Panc1 (cell line): ENCODE measurements at places on chromosomes 13 and 19.

DNA sequence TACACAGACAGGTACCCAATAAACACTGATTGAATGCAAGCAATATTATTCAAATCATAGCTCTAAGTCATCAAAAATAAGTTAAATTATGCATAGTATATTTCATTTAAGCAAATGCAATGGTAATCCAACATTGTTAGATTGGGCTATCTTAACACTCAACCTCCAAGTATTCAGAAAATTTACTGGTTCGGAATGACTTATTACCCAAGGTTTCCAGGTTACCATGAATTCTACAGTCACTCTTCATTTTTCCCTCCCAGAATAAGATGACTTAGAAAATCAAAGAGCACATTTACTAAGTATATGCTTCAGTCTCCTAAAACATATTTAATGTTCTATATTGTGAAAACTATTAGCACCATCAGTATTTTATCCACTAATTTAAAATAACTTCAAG is 6.0 kb downstream of the UBL3 start:
- DNase-seq, result no peak

DNA sequence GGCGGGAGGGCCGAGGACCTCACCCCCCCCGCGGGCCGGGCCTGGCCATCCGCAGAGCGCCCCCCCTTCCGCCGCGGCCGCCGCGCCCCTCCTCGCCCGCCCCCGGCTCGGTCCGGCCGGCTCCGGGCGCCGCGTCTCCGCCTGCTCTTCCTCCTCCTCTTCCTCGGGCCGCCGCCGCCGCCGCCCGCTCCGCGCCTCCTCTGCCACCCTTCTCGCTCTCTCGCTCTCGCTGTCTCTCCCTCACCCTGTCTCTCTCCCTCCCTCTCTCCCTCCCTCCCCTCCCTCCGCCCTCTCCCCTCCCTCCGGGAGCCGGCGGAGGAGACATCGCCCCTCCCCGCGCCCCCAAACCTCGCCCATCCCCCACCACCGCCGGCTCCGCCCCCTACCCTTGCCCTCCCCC is at the start of gene SHANK1:
Gene SHANK1 (minus strand): TSS at position 237 of the 400 bp plus-strand sequence. CDS start 2,883 bp downstream, outside the sequence.
- no peak for DNase-seq

GRCh38 chr13:113552786-113553434 is 31.6 kb upstream of the TFDP1 start:
- no peak for DNase-seq

DNA sequence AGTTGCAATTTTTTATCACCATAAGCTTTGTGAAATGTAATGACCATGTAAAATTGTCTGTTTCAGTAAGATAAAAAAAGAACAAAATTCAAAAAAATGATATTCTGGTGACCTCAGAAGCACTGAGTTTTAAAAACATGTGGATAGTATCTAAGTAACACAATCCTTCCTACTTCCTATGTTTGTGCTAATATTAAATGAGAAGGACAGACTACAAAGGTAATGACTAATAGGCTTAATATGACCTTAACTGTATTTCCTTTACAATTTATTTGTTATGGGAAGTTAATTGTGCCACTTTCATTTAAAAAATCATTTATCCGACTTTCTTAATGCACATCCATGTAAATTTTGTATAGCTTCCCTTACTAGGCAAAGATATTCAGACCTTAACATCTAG is 1030.4 kb upstream of the ATXN8OS start:
- no peak for DNase-seq

DNA sequence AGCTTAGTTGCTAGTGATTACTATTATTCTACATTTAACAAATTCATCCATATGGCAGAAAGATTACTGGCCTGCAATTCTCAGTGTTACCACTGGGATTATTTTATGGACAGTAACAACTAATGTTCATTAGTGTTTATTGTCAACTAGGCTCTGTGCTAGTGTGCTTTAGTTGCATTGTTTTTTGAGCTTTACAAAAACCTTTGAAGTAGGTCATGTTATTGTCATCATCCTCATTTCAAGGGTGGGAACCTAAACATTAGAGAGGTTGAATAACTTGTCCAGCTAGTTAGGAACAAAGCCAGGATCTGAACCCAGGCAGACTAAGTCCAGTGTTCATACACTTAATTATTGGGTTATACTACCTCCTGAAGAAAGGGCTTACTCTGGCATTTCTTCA is 27.8 kb upstream of the TDRD3 start:
- DNase-seq, result no peak

- no peak for DNase-seq
These were observed 54.2 kb upstream of the ABCC4 start for GRCh38 chr13:95355494-95355893.

DNA sequence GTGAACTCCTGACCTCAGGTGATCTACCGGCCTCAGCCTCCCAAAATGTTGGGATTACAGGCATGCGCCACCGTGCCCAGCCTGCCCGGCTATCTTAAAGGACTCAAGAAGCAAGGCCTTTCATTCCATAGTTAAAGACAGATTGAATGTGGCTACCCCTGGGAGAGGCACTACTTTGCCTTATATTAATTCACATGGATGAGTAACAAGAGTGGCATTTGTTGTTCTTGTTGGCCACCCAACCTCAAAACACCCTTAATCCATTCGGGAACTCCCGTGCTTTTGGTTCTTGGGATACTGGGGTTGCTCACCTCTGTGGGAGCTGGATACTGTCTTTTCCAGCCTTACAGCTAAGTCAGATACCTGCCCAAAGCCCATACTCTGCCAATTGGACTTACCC is 34.4 kb upstream of the ABCC4 start:
- no peak for DNase-seq

- no peak for DNase-seq
These were observed 396.9 kb upstream of the SLITRK1 start for GRCh38 chr13:84279166-84279565.

GRCh38 chr13:59951011-59951410 is 212.7 kb downstream of the DIAPH3 start:
- no peak for DNase-seq

DNA sequence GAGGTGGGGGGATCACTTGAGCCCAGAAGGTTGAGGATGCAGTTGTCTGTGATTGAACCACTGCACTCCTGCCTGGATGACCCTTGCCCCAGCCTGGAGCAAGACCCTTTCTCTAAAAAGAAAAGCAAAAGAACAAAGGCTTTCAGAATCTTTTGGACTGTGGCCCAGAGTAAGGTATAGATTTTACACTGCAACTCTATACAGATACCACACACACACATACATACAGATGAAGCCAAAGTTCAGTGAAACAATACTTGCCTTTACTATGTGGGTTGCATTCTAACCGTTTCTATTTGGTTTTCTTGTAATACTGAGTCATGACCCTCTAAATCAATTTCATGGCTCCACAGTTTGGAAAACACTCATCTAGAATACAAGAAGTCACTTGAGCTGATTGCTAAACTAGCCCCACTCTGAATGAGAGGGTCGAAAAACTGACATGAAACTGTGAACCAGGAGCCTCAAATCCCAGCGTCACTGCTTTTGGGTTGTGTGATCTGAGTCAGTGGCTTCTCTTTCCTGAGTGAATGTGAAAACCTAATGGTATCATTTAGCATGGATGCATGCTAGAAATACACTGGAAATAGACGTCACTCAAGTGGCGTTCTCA is 756.1 kb downstream of the UQCRFS1 start:
- DNase-seq, result no peak

GRCh38 chr19:36149673-36150406 is 2.4 kb downstream of the COX7A1 start:
- DNase-seq, result no peak

DNA sequence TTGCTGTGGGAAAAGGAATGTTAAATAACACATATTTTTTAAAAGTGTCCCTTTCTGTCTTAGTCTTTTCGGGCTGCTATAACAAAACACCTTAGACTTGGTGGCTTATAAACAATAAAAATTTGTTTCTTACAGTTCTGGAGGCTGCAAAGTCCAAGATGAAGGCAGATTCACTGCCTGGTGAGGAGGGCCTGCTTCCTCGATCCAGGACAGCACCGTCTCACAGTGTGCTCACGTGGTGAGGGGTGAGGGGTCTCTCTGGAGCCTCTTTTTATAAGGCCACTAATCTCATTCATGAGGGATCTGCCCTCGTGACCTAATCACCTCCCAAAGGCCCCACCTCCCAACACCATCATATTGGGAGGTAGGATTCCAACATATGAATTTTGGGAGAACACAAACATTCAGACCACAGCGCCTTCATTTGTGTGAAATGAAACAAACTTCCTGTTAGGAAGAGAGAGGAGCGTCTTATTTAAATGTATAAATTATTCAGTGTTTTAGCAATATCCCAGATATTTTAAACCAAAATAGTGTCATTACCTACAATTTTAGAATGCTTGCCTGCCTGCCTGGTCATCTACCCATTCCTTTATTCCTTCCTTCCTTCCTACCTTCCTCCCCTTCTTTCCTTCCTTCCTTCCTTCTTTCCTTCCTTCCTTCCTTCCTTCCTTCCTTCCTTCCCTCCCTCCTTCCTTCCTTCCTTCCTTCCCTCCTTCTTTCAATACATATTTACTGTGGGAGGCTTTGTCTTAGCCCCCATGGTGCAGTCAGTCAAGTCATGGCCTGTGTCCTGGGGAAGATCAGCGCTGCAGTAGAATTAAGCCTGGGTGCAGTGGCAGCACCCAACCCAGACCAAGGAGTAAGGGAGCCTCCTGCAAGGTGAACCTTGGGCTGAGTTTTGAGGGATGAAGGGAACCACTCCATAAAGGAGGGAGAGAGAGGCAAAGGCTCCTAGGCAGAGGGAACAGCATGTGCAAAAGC is 84.2 kb downstream of the TEX26 start:
- no peak for DNase-seq

DNA sequence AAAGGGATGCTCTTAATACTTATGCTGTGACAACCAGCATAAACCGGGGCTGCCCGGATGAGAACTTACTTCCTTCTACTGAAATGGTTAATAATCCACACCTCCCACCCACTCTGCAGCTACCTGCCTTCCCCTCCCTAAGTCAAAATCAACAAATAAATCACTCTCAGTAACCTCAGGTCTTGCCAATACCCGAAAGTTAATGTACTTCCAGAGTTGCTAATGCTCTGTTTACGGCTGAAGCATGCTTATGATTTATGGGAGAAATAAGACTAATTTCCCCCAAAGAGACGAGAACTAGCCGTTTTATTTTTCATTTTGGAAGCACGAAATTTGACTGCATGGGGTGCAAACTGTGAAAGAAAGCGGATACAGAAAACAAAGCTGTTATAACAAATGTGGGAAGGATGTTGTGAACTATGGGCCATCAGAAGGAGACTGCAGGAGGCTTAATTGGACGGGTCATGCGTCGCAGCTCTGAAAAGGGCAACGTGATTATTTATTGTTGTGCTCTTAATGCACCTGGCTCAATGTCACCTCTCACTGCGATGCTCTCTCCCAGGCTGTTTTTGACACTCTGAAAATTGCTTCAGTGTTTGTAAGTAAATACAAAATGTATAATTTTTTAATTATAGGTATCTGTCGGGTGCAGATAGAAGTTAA is 114.0 kb upstream of the SLC7A1 start:
- no peak for DNase-seq

DNA sequence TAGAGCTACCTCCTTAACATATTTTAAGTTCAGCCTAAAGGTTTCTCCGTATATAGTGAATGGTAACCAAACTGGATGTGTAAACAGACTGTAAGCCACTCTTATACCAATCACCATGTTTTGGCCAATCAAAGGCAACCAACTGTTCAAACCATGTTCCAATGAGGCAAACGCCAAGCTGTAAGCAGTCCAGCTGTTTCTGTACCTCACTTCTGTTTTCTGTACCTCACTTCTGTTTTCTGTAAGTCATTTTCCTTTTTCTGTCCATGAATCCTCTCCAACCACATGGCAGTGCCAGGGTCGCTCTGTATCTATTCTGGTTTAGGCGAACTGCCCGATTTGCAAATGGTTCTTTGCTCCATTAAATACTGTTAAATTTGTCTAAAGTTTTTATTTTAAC is 24.4 kb downstream of the COMMD6 start:
- DNase-seq, result no peak

- no peak for DNase-seq
These were observed 346.5 kb downstream of the FOXO1 start for GRCh38 chr13:40319699-40320579.

GRCh38 chr19:33159893-33160292 is 28.0 kb downstream of the WDR88 start:
- DNase-seq, result no peak

GRCh38 chr13:82614086-82614485 is 1268.2 kb downstream of the SLITRK1 start:
- no peak for DNase-seq

DNA sequence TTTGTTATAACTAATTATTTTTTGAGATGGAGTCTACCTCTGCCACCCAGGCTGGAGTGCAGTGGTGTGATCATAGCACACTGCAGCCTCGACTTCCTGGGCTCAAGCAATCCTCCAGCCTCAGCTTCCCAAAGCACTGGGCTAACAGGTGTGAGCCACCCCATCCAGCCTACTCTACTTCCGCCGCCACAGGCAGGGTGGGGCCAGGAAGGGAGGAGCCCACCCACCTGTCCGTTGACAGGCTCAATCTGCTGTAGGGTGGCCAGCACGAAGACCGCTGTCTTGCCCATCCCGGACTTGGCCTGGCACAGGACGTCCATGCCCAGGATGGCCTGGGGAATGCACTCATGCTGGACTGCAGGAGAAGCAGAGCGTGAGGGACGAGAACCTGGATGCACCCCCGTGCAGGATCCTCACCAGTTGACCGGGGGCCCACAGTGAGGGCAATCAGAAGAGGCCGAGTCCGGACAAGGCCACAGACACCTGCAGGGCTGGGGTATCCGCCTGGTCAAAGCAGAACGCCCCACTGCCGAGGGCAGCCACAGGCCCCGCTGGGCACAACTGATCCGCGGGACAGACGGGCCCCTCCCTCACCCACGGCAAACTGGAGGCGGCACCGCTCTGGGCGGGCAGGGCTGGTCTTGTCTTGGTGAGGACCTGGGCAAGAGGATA is 6.7 kb downstream of the DDX39A start:
- DNase-seq, result no peak

GRCh38 chr19:3656747-3657394 is 30.3 kb upstream of the CACTIN start:
- DNase-seq, result no peak

DNA sequence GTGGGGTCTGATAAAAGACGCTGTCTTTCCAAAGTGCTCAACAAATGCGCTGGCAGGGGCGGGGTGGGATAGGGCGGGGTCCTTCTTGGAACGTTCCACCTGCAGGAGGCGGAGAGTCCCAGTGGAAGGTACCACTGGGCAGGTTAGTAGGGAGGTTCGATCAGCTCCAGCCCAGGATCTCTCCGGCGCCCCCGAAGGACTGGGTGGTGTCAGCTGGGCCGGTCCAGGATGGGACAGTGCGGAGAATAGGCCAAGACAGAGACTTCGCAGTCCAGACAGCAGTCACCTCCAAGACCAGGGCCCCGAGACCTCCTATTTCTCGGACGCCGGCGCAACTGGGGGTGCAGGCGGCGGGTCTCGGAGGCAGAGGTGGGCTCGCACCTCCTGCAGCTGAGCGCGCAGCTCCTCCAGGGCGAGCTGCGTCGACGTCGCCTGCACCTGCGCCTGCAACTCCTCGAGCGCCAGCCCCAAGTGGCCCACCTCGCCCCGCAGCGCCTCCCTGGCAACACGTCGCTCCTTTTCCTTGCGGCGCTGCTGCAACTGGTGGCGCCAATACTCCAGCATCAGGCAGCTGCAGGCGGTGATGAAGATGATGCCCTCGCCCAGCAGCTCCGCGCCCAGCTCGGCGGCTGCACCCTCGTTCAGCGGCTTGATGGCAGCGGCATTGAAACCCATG is 21.6 kb downstream of the VASP start:
- no peak for DNase-seq
